ENCODE measurements at places on chromosomes 6 and 20.

DNA sequence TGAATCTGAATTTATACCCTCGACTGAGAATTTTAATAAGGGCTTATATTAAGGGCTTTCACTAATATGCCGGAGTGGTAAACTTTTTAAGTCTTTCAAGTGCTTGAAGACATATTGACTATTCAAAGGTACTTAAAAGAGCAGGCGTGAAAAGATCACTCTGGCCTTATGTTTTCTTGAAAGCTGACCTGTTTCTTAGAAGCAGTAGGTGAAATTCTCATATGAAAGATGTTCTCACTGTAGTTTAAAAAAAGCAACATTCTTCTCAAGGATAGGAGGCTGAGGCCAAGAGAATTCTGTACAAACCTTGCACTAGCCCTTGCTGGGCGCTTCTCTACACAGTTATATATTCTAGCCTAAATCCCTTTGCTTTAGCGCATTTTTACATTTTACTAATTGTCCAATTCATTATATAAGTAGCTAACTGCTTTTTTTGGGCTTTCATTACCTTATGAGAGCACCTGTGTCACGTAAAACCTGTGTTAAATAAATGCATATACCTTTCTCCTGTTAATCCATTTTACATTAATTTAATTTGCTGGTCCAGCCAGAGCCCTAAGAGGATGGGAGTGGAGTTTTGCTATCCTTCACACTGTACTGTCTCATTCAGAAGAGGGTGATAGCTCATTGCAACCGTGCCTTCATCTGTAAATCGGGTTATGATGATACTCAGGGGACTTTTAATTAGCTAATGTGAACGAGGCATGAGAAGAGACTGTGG is 59.6 kb upstream of the HFE start:
- DNase-seq, result no peak

GRCh38 chr6:161272635-161273273 is 1.1 kb downstream of the AGPAT4 start:
- no peak for DNase-seq

GRCh38 chr6:168414336-168415097 is 26.5 kb upstream of the SMOC2 start:
- no peak for DNase-seq

DNA sequence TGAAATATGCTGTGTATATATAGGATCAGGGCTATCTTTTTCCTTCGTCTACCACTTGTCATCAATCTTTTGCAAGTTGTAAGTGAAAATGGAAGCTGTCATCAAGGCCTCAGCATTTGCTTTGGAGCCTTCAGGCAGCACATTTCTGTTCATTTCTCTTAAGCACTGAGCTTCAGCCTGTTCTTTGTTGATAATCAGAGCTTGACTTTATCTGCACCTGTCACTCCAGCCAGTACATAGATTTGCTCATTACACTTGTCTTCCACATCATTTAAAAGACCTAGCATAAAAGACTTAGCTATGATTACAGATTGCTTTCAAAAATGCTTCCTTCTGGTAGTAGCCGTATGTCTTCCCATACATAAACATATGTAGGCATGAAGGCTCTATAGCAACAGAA is 189.8 kb upstream of the GRIK2 start:
- no peak for DNase-seq

DNA sequence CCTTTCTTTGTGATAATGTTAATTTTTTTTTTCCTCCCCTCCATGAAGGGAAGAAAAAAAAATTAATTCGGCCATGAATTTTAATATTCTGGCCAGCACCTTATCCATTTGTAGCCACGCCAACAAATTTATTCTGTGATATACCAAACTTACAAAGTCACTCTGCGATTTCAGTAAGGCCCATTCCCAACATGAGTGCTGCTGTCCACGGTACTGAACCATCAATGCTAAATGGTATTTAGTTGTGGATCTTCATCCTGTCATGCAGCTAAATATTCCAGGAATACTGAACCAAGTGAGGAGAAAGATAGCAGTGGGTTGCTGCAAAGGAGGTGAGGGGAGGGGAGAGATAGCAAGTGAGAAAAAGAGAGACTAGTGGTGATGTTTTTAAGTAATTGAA is 19.5 kb upstream of the RSPH4A start:
- no peak for DNase-seq

DNA sequence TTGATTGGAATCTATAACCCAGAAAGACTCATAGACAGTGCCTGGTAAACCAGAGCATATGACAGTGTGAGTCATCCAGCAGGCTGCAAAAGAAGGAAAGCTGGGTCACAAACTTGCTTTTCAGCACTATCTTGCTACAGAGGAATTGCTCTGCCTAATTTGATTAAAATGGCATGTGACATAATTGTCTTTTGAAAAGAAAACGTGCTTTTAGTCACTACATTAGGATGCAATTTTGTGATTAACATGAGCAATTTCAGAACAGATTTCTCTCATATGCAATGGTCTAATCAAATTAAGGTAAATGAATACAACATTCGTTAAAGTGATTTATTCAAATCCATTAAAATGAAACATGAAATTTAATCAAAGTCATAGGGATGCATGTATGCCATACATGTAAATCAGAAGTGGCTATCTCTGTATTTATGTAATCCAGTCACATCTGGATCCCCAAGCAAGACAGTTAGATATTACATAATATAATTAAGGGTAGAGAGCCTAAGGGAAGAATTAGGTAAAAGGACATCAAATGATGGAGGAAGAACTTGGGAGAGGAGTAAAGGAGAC is 400.0 kb upstream of the HTR1E start:
- DNase-seq, result no peak

- no peak for DNase-seq
Measured at GRCh38 chr6:6564154-6564553, 24.4 kb upstream of the LY86 start.

DNA sequence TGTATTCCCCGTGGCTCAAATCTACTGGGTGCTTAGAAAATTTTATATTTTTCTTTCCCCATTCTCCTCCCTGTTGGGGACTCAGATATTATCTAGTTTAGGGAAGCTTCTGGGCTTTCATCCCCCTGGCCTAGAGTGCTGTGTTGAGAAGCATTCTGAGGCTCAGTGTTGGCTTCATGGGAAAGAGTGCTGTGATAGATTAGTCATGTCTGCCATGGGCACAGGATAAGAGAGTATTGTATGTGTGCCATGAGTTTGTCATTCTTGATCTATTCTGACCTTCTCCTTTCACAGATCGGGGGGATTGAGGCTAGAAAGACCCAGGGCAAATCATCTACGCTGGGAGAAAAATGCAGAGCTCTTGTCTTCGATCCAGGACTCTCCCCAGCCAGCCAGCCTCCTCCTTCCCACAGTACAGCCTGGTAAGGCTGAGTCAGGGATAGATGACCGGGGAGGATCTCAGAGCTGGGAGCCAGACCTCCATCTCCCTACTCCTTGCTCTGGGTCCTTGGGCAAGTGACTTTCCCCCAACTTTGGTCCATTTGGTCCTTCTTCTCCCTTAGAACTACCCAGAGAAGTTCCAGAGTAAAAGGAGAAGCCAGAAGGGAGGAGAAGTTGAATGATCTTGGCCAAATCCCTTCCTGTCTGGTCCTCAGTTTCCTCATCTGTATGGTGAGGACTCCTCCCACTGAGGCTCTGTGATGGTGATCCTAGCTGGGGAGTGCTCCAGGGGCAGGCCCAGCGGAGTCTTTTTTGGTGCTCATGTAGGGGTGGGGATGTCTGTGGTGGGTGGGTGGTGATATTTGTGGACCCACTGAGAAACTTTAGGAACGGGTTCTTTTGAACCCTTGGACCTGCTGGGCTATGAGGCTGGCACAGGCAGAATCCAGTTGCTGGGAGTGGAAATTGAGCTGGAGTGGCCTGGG is 5.0 kb downstream of the SRC start:
- DNase-seq, result no peak

DNA sequence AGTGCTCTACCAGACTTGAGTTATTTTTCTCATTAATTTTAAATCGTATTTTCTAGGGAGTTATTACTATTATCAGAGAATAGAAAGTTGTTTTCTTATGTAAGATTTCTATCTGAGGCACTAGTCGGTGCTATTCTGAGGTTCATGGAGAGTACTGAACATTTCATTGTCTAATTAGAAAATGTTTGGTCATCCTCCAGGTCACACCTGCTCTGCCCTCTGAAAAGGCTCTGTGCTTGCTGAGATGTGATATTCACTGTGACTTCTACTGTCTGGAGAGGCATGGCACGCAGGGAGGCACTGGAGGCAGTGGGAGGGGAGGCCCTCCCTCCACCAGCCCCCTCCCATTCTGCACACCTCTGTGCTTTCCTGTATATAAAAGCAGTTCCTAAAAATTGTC is 3.0 kb downstream of the SYNDIG1 start:
- no peak for DNase-seq

DNA sequence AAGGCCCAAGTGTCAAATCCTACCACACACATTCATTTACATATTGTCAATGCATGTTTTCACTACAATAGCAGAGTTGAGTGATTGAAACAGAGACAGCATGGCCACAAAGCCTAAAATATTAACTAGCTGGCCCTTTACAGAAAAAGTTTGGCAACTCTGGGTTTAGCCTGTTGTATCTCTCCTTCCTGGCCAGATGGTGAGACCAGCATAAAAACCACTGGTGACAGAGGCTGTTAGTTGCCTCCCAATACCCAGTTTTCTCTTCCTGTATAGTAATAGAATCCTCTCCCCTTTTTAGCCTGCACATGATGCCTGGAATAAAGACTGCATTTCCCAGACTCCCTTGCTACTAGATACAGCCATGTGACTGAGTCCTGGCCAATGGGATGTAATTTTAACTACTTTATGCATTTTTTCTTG is 100.0 kb upstream of the TAB2 start:
- DNase-seq, result no peak

GRCh38 chr6:121961619-121962125 is 437.8 kb upstream of the HSF2 start:
- no peak for DNase-seq

DNA sequence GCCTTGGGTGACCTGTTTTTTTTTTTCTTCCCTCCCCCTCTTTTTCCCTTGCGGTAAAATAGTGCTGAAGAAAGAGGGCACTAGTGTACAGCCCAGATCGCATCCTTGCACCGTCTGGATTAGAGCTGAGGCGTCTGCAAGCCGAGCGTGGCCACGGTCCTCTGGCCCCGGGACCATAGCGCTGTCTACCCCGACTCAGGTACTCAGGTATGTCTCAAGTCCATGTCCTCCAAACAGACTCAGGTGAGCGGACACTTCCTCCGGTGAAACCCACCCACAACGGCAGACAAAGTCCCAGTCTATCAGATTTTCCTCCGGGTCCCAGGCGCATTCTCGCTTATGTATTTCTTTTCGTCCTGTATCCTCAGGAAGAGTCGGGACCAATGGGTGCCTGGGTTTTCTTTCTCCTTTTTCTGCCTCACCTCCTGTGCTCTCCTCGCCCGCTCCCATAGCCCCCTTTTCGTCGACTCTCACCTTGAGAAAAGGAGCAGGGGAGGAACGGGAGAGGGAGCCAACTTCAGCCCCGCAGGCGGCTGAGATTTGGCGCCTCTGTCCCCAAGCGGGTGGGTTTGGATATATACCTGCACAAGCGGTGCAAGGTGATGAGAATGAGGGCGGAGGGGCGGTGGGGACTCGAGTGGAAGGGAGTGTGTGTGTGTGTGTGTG is 1.1 kb upstream of the GRM1 start:
- DNase-seq, result no peak

- DNase-seq, result no peak
Measured at GRCh38 chr6:109165392-109165974, 70.2 kb downstream of the CEP57L1 start.

DNA sequence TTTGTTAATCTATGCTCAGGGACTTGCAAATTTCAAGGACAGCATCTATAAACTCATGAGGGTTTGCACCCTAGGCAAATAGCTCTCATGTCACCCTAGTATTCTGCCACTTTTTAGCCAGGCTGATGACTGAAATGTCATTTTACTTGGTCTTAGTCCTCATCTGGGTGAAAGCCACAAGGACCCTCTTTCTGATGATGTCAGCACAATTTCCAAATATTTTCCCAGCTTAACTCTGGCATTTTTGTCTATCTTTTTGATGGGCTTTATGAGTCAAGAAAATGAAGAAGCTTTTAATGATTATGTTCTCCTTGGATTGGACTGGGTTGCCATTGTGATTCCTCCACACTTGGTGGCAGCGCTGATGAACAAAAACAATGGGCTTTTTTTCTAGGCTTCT is 420.1 kb upstream of the BTBD3 start:
- no peak for DNase-seq

GRCh38 chr6:155269765-155270164 is 6.0 kb downstream of the CLDN20 start:
- DNase-seq, result no peak

GRCh38 chr20:37913567-37914366 is 10.8 kb downstream of the VSTM2L start:
- no peak for DNase-seq

Measured in CD4-positive, alpha-beta memory T cell (primary cell).